Stimulated activated CD8-positive, alpha-beta memory T cell treated with anti-CD3 and anti-CD28 coated beads, Interleukin-15, amount 100 ng/mL, for 48 hours (primary cell): ENCODE measurements at places on chromosomes 3 and 15.

DNA sequence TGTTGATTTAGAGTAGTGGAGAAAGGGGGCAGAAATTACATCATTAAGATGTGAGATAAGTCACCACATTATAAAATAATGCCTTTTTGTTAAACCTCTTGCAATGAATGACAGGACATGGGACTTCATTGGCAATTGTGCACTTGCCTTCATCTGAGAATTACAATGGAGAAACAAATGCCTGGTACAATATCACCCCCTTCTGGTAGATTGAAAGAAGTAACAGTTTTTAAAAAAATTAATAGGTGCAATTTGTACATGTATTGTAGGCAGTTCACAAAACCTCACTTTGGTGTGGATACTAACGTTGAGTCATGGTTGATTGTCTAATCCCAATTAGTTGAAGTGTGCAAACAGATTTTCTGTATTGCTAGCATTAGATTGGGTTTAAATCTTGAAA is 4.6 kb upstream of the P2RY14 start:
- no peak for DNase-seq

GRCh38 chr15:59685737-59686297 is 3.3 kb downstream of the BNIP2 start:
- no peak for DNase-seq

GRCh38 chr3:60967141-60967540 is 284.1 kb downstream of the FHIT start:
- DNase-seq, result no peak

GRCh38 chr3:157531301-157531660 is 28.1 kb upstream of the VEPH1 start:
- DNase-seq, result no peak

DNA sequence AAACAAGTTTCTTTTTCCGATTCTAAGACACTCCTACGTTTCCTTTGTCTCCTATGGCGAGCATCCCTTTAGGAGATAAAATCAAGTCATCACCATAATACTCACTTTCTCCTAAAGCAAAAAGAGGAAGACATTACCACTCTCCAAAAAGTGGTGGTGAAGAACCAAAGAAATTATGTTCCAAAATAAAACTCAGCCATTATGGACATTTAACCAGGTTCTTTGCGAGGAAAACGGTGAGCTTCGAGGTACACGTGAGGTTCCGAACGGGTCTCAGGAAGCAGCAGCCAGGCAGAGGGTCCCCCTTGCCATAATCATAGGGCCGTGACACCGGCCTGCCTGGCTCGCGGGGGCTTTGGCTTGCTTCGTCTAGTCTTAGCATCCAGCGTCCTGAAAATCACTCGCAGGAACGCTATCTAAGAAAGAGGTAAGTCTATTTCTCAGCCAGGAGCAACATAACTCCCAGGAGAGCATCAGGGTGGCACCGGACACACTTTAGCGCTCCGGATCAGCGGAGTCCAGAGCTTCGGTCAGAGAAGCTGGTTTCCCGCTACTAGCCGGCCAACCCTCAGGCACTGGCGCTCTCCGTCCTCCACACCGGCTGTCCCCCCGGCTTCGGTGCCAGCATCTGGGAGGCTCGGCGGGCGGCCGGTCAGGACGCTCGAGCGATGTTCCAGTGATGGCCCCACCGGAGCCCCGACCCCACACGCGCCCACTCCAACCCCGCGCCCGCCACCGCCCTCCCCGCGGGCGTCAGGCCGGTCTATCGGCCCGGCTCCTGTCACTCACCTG is 581 bp downstream of the IP6K1 start:
- no peak for DNase-seq

DNA sequence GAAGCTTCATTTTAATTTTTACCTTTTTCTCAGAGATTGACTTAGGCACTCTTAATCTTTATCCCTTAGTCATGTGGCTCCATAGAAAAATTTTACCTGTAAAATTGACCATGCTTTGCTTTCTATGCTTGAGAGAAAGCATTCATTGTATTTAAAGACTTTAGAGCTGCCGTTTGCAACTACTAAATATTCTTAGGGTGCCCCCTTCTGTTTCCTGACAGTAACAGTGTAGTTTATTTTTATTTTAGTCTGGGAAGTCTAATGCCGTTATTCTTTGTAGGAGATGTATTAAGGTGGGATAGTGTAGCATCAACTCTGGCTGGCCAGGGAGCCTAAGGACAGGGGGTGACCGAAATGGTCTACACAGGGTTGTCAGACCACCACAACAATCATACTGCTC is 84.5 kb upstream of the SYNPR start:
- no peak for DNase-seq

GRCh38 chr3:127137757-127138536 is 55.0 kb upstream of the PRR23E start:
- DNase-seq, result no peak
